Stimulated activated CD4-positive, alpha-beta T cell treated with anti-CD3 and anti-CD28 coated beads, Interleukin-15, amount 100 ng/mL, for 1 hour (primary cell): ENCODE measurements at places on chromosomes 6 and 20.

GRCh38 chr6:131821010-131821807 lies 13.4 kb downstream of the ENPP1 start:
- DNase-seq = no peak

DNA sequence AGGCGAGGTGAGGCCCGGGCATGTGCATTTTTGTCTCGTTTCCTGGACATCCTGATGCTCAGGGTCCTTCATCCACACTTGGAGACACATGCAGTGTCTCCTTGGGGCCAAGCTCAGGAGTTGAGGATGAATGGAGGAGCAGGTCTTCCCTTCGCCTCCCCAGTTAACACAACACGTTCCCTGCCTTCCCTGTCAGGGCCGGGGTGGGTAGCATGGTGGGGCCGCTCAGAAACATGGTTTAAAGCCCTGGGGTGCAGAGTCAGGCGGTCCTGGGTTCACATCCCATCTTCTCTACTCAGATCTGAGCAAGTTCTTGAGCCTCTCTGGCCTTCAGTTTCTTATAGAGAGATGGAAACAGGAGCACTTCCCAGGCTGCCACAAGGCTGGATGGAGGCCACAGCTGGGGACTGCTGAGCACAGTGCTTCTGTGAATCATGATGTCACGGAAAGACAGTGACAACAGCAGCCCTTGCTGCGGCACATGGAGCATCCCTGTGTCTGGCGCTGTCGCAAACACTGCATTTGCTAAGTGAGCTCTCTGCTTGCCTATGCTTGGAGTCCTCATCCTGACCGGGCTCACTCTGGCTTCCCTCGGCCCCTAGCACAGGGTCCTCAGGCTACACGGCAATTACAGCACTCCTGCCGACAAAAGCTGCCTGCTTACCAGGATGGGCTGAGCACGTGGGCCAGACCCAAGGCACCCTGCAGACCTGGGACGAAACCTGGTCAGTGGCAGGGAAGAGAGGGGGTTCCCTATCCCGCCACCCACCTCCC lies 45.6 kb upstream of the STX16 start:
- DNase-seq = no peak

- no peak for DNase-seq
Measured at GRCh38 chr20:36260316-36260715, 24.0 kb downstream of the AAR2 start.

DNA sequence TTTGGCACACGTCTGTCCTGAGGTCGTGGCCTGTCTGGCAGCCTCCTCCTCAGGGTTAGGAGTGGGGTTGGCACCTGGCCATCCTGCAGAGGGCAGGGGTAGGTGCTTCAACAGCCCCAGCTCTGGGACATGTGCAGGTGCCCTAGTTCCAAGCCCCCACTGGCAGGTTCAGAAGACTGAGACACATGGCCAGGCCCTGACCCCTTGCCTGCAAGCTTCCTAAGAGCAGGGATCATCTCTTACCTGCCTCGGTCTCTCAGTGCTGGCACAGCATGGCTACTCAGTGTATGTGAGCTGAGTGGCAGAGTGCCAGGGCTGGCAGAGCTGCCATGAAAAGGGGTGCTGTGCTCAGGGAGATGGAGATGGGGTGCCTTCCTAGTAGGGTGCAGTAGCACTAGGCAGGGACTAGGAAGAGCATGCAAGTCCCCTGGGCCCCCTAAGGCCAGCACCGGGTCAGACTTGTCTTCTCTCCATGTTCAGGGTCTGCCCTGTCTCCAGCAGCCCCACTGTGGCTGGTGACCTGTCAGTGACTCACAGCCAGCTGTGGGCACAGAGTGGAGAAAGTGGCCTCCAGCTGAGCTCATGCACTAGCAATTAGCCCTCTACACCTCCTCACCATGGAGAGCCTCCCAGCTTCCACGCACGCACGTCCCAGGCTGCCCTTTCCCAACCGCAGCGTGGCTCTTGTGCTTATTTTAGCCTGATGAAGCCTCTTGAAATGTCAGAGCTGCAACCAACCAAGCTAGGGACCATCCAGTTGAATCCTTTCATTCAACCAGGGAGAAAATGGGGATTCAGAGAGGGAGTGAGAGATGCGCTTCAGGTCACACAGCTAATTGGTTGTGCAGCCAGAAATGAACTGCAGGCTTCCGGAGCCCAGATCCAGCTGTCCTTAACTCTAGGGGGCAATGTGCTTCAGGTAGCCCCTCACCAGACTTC lies 116.6 kb downstream of the MRPL14 start:
- DNase-seq = no peak

- DNase-seq = no peak
Measured at GRCh38 chr6:43791745-43792422, 21.9 kb downstream of the VEGFA start.

DNA sequence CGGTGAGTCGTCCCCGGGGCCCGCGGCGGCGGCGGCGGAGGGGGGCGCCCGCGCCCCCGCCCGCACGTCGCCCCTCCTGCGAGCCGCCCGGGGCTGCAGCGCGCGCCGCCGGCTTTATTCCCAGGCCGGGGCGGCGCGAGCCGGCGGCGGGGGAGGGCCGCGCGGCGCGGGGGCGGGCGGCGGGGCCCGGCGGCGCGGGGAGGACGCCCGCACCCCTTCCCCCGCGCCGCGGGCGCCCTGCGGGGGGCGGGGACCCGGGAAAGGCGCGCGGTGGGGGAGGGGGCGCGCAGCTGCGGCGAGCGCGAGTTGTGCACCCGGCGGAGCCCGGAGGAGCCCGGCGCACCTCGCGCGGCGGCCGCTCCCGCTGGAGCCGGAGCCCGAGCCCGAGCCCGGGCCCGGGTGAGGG lies 646 bp downstream of the HMGA1 start:
- no peak for DNase-seq

- no peak for DNase-seq
Measured at GRCh38 chr6:129508477-129509145, 201.4 kb downstream of the ARHGAP18 start.

DNA sequence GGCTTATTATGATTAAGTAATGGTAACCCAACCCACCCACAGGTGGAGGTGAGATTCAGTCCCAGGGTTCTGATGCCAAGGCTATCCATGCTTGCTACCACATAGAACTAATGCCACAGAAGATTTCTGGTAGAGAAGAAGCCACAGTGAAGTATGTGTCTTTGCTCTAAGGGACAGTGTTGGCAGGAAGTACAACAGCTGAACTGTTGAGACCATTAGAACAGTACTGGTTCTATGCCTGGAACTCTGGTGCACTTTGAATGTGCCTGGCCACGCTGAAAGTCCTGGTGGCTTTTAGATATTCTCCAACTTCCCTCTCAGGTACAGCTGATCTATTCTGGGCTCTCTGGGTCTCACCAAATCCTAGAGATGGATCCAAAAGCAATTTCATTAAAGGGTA lies 7.8 kb downstream of the STX7 start:
- DNase-seq = no peak
